H1 (cell line): ENCODE measurements at places on chromosomes 7 and 10. TPM values are rescaled to one million over a fixed set of nuclear protein-coding genes. Genes with fewer than 3 reads are reported as not detected.

Gene IFIT1
- total RNA-seq = 1.5 and 1.8 TPM in 2 replicates

DNA sequence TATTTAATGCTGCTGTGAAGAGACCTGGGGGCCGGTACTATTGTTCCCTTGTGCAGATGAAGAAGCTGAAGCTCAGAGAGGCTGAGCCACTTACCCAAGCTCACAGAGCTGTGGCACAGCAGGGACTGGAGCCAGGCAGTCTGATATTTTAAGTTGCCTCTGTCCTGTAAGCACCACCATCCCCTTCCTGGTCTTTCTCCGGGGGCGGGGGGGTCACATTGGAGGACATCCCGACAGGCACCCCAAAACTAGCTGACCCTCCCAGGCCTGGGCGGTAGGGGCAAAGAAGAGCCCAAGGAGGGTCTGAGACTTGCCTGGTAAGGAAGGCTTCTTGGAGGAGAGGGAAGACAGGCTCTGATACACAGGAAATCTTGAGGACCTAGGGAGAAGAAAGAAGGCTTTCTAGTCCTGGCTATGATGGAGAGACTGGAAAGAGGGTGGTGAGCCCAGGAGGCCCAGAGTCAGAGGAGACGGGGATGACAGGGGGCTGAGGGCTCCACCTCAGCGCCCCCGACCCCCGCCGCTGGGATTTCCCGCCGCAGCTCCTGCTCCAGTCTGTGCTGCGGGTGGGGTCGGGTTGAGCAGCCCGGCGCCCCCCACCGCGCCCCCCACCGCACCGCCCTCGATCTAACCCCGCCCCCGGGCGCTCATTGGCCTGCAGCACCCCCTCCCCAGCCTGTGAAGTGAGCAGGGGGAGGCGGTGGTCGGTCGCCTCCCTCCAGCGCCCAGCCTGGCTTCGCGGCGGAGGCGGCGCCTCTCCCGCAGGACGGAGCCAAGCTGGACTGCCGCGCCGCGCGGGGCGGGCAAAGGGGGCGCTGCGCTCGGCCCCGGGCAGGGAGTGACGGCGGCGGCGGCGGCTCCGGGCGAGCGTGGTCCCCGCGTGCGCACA, at the start of gene ADCYAP1R1:
Gene ADCYAP1R1, plus strand, starts transcription at position 711 of the 889 bp plus-strand sequence. CDS start 10,957 bp downstream, outside the sequence.
- DNase-seq = no peak
- H3K4me1 ChIP-seq = peaks cover 5% of the 10 kb centered on the region
- H3K36me3 ChIP-seq = no peaks in the 10 kb centered on the region
- peak within 1 kb of the TSS; percentile 63 for H3K4me3 ChIP-seq
- peaks cover 37% of the 10 kb centered on the region for H3K27me3 ChIP-seq

Gene GPR15LG
- total RNA-seq = not detected in 2 replicates

GRCh38 chr7:97016381-97017191, 8.0 kb downstream of the DLX5 start:
- no peak overlapping the region for H3K27ac ChIP-seq
- DNase-seq = no peak
- H3K4me3 ChIP-seq = peak overlapping the region; percentile 34
- H3K36me3 ChIP-seq = no peaks in the 10 kb centered on the region

DNA sequence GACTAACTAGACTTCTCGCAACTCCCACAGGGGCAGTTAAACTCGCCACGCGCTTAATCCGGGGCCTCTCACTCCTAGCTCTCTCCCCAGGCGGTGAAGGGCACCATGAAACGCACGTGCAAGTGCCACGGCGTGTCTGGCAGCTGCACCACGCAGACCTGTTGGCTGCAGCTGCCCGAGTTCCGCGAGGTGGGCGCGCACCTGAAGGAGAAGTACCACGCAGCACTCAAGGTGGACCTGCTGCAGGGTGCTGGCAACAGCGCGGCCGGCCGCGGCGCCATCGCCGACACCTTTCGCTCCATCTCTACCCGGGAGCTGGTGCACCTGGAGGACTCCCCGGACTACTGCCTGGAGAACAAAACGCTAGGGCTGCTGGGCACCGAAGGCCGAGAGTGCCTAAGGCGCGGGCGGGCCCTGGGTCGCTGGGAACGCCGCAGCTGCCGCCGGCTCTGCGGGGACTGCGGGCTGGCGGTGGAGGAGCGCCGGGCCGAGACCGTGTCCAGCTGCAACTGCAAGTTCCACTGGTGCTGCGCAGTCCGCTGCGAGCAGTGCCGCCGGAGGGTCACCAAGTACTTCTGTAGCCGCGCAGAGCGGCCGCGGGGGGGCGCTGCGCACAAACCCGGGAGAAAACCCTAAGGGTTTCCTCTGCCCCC, 19.5 kb downstream of the WNT8B start:
- H3K27ac ChIP-seq = no peak overlapping the region
- H3K4me3 ChIP-seq = peak overlapping the region; percentile 35
- peaks cover 29% of the 10 kb centered on the region for H3K4me1 ChIP-seq

Gene LIPN
- not detected in 2 replicates for total RNA-seq

Gene SEMA3E
- total RNA-seq = 0.93 and 1.9 TPM in 2 replicates

DNA sequence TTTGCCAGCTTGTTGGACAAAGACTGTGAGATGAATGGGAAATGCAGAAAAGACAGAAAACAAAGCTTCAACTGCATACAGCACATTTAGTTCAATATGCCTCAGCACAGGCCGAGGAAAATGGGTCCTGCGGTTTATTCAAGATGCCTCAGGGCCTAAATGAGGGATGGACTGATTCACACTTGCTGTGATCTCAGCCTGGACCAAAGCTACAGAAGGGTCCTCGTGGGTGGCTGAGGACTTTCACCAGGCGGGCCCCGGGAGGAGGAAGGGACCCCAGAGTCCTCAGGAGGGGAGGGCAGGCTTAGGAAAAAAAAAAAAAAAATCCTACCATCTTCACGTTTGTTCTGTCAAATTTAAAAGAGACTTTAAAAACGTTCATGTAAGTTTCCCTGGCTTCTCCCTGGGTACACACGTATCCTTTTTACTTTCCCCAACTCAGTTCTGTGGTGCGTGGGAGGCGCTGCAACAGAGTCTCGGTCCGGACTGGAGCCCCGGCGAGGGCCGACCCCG, 624 bp upstream of the ZNF783 start:
- no peaks in the 10 kb centered on the region for H3K27me3 ChIP-seq
- peak overlapping the region; percentile 73 for H3K4me3 ChIP-seq
- H3K4me1 ChIP-seq = 0 out of 2 replicates have a peak, but pooled peaks cover 3% of the 10 kb centered on the region

GRCh38 chr7:93889261-93889660, 1.3 kb downstream of the TFPI2 start:
- H3K27ac ChIP-seq = no peak overlapping the region
- no peak for DNase-seq
- no peaks in the 10 kb centered on the region for H3K36me3 ChIP-seq

DNA sequence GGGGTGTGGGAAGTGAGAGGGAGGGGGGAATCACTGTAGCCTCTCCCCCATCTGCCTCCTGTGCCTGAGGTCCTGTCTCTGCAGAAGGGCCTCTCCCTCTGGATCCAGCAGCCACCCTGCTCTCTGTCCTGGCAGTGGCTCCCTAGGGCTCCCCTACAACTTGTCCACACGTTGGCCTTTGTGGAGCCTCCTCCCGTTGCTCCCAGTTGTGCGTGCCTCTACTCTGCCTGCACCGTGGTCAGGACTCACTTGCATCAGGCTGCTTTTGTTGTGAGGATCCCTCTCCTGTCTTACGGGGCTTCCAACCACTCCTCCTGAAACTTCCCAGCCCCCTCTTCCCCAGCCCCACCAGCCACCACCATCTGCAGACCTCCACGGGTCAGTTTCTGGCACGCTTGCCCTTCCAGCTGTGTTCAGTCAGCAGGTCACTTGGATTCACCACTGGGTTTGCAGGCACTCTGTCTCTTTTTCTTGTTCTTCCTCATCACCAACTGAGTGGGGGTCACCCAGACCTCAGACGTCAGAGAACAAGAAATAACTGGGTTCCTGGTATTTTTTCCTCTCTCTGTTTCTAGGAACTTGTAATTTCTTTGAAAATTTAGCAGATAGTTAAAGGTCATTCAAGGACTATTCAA, 62.3 kb downstream of the RAMP3 start:
- no peak overlapping the region for H3K4me3 ChIP-seq
- no peaks in the 10 kb centered on the region for H3K36me3 ChIP-seq
- no peak overlapping the region for H3K27ac ChIP-seq
- no peaks in the 10 kb centered on the region for H3K27me3 ChIP-seq
- H3K4me1 ChIP-seq = no peaks in the 10 kb centered on the region
- DNase-seq = no peak

DNA sequence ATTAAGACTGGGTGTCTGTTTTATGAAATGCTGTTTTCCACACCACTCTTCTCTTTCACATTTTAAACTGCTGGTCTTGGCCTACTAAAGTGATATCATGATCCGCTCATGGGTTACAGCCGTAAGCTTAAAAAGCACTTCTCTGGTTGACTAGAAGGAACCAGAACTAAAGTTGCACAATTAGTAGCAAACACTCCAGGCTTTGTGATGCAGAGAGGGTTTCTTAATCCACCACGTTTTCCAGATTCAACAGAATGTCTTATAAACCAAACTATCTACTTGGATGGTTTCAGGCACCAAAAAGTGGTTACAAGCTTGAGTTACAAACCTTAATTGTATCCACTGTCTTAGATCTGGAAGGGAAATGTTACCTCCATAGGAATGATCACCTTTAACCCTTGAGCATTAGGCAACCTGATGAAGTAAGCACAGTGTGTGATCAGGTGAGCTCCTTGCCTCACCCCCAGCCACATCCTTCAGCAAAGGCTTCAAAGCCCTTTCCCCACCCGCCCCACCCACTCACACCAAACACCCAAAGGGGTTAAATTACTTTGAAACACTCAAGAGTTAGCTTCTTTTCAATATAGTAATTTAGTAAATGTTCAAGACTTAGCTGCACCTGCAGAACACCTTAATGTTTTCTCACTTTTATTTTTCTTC, 3.5 kb downstream of the ELMO1 start:
- H3K4me1 ChIP-seq = peaks cover 4% of the 10 kb centered on the region; the same call in 1 of the 2 replicates
- H3K4me3 ChIP-seq = no peak overlapping the region
- no peaks in the 10 kb centered on the region for H3K27me3 ChIP-seq

Gene ADAMTS14
- total RNA-seq = 2.3 TPM in 2 replicates

Gene BMI1
- 7.0 and 10.7 TPM in 2 replicates for total RNA-seq

Gene ITGB8
- total RNA-seq = 3.6 TPM in 2 replicates

GRCh38 chr7:101848208-101848951, 31.0 kb downstream of the CUX1 start:
- H3K36me3 ChIP-seq = no peaks in the 10 kb centered on the region
- DNase-seq = no peak
- peaks cover 3% of the 10 kb centered on the region; the same call in 1 of the 2 replicates for H3K4me1 ChIP-seq
- no peaks in the 10 kb centered on the region for H3K27me3 ChIP-seq

DNA sequence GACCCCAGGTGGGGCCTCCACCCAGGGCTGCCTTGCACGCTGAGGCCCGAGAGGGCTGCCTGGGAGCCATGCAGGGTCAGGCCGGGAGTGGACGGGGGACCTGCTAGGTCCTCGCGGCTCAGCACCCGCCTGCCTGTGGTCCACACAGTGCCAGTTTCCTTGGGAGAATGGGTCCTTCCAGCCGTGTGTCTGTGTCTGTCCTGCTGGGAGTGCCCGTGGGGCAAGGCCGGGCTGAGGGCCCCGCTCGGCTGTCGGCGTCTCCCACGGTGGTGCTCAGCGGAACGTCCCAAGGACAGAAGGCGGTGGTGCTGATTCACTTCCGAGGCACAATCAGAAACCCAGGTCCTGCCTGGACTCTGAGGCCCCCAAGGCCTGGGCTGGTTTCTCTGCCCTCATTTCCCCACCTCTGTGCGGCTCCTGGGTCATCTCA, 23.2 kb upstream of the GTPBP4 start:
- H3K36me3 ChIP-seq = no peaks in the 10 kb centered on the region
- no peak overlapping the region for H3K4me3 ChIP-seq
- DNase-seq = no peak
- no peaks in the 10 kb centered on the region for H3K4me1 ChIP-seq

DNA sequence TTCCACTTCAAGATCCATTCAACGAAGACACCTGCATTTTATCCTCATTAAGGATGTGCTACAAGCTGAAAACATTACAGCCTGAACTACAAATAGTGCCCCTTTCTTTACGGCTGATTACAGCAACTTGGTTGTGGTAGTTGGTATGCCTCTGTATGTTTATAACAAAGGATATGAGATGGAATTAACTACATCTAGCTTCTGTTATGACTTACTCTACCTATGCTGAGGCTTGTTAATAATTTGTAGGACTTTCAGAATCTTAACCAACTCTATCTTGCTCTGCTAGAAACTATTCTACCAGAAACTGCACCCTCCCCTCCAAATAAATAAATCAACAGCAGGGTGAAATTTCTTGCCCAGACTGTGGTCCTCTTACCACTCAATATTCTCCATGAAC, 448.1 kb downstream of the GRM8 start:
- H3K27ac ChIP-seq = no peak overlapping the region
- H3K36me3 ChIP-seq = no peaks in the 10 kb centered on the region
- no peak for DNase-seq
- H3K4me3 ChIP-seq = no peak overlapping the region
- no peaks in the 10 kb centered on the region for H3K4me1 ChIP-seq

GRCh38 chr7:151429560-151430331, 10.2 kb downstream of the CRYGN start:
- peaks cover 6% of the 10 kb centered on the region for H3K4me1 ChIP-seq
- no peak for DNase-seq
- H3K4me3 ChIP-seq = no peak overlapping the region
- no peaks in the 10 kb centered on the region for H3K36me3 ChIP-seq
- H3K27ac ChIP-seq = no peak overlapping the region

- peaks cover 41% of the 10 kb centered on the region for H3K36me3 ChIP-seq
- H3K4me3 ChIP-seq = no peak overlapping the region
- no peaks in the 10 kb centered on the region for H3K4me1 ChIP-seq
Measured at GRCh38 chr10:12201543-12201942, 5.6 kb downstream of the CDC123 start.

Gene PSMC2
- 139 and 141 TPM in 2 replicates for total RNA-seq

Gene NEUROD6
- not detected in 2 replicates for total RNA-seq

Gene FRAT1
- 4.8 and 5.2 TPM in 2 replicates for total RNA-seq

GRCh38 chr10:101827919-101828600, 9.8 kb upstream of the OGA start:
- peaks cover 17% of the 10 kb centered on the region for H3K4me1 ChIP-seq
- H3K27me3 ChIP-seq = no peaks in the 10 kb centered on the region
- no peak overlapping the region for H3K4me3 ChIP-seq
- no peaks in the 10 kb centered on the region for H3K36me3 ChIP-seq
- H3K27ac ChIP-seq = no peak overlapping the region
- no peak for DNase-seq

DNA sequence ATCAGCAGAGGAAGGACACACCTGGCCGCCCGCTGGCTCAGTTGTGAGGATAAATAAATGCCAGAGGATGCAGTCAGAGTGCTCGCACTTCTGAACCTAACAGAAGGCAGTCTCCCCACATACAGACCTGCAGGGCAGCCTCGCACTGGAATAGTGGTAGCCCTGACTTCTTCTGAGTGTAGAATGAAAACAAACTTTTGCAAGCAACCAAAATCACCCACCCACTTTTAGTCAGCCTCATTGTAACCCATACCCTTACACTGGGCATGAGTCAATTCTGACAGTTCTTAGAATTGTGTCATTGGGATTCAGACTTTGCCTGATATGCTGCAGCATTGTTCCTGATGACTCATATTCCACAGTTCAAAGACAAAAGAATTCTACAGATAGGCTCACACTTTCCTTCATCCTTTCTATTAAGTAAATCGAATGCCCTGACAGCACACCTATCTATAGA, 167.0 kb upstream of the CDK1 start:
- H3K4me3 ChIP-seq = no peak overlapping the region
- H3K4me1 ChIP-seq = peaks cover 5% of the 10 kb centered on the region
- no peaks in the 10 kb centered on the region for H3K36me3 ChIP-seq
- no peak overlapping the region for H3K27ac ChIP-seq
- DNase-seq = no peak
- no peaks in the 10 kb centered on the region for H3K27me3 ChIP-seq
